ENCODE measurements at places on chromosomes 13 and 19. TPM values are rescaled to one million over a fixed set of nuclear protein-coding genes. Genes with fewer than 3 reads are reported as not detected.

The ACTMAP gene
- total RNA-seq = 3.2 TPM

The CALR3 gene
- not detected for total RNA-seq

The RDH8 gene
- not detected for total RNA-seq

The SSC5D gene
- total RNA-seq = 7.2 TPM

The TMEM255B gene
- total RNA-seq = 11.8 TPM

The N4BP2L1 gene
- total RNA-seq = 15.7 TPM

The TDRD12 gene
- total RNA-seq = 2.3 TPM

The SIAH3 gene
- not detected for total RNA-seq

Measured in breast epithelium (tissue), 4 donors.